H1 (cell line): ENCODE measurements at places on chromosomes 5 and 9. TPM values are rescaled to one million over a fixed set of nuclear protein-coding genes. Genes with fewer than 3 reads are reported as not detected.

DNA sequence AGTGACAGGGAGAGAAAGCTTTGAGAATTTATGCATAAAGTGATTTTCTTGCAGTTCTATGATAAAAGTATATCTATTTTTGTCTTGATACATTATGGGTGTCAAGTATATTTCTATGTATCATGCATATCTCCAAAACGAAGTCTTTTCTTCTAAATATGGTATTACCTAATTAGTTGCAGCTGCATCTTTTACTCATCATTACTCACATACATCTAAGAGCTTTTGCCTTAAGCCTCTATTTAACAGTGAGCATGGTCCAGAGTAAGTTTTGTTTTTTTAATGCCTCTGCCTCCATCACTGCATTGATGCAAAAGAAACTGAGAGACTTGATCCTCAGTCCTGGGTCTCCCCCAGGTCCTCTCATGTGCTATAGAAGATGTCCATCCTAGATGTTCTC, 40.0 kb upstream of the SMC5 start:
- no peak overlapping the region for H3K4me3 ChIP-seq
- H3K36me3 ChIP-seq: no peaks in the 10 kb centered on the region
- no peak for DNase-seq
- no peaks in the 10 kb centered on the region; the same call in 1 of the 2 replicates for H3K4me1 ChIP-seq
- H3K27me3 ChIP-seq: no peaks in the 10 kb centered on the region

- H3K4me1 ChIP-seq: peaks cover 2% of the 10 kb centered on the region; the same call in 1 of the 2 replicates
- no peak overlapping the region for H3K4me3 ChIP-seq
- no peaks in the 10 kb centered on the region for H3K36me3 ChIP-seq
- no peak for DNase-seq
- H3K27me3 ChIP-seq: no peaks in the 10 kb centered on the region
- no peak overlapping the region for H3K27ac ChIP-seq
These were observed 131.1 kb upstream of the ICE1 start for GRCh38 chr5:5291357-5291756.

GRCh38 chr5:169554251-169554650, 29.3 kb upstream of the SPDL1 start:
- no peak overlapping the region for H3K27ac ChIP-seq
- no peak overlapping the region for H3K4me3 ChIP-seq
- no peaks in the 10 kb centered on the region for H3K36me3 ChIP-seq
- H3K27me3 ChIP-seq: no peaks in the 10 kb centered on the region
- DNase-seq: no peak
- H3K4me1 ChIP-seq: no peaks in the 10 kb centered on the region

DNA sequence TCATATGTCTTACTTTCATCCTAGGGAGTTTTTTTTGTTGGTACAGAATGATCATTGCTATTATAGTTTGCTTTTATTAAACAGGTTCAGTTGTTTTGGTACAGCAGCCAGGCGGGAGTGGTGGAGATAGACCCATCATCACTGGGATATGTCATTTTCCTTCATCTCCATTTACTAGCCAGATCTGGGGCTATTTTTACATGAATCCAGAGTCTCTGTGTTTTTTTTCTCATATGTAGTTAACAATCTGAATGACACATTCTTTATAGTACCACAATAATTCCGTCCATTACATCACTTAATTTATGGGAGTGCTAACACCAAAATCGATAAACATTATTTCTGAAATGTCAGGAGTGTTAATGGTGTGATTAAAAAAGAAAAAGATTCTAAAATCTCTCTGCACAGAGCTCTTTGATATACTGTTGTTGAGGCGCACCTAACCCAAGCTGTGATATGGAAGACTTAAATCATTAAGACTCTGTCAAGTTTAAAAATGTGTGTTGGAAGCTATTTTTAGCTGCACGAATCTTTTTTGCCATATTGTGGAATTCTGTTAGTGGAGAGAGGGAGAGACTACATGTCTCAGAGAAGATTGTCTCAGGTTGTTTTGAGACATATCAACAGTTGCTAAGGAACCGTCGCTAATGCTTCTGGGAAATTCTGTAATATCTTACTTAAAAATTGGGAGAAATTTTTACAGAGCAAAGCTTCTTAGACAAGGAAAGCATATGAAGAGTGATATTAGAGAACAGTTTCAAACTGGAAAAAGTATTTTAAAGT, 59.6 kb downstream of the RPS23 start:
- H3K27me3 ChIP-seq: no peaks in the 10 kb centered on the region
- H3K4me1 ChIP-seq: no peaks in the 10 kb centered on the region
- no peak for DNase-seq
- H3K4me3 ChIP-seq: no peak overlapping the region
- H3K36me3 ChIP-seq: no peaks in the 10 kb centered on the region

DNA sequence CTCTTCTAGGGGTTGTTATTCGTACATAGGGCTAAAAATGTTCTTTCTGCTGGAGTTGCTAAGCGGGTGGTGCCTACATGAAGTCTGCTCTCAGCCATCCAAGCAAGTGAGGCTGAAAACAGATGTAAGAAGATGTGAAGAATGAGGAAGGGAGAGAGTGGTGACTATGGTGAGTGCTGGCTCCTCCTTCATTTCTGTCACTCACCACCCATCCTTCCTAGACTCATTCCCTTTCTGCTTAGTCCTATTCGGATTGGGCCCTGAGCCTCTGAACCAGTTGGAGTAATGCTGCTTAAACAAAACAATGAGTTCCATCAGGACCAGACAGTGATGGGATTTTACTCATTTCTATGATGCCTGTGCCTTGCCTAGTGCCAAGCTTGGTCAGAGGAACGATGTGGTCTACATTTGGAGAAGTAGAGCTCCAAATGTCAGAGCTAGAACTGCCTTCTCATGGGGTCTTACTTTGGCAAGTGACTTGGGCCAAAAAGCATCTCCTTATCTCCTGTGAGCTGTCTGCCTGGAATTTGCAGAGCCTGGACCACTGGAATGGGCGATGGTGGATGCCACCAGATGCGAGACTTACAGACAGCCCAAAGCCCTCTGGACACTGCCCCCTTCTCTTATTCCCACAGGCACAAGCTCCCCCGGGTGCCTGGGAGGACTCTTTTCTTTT, 192.9 kb downstream of the FBXL7 start:
- no peak overlapping the region for H3K4me3 ChIP-seq
- peaks cover 11% of the 10 kb centered on the region for H3K4me1 ChIP-seq
- H3K27me3 ChIP-seq: no peaks in the 10 kb centered on the region
- no peak for DNase-seq
- no peaks in the 10 kb centered on the region for H3K36me3 ChIP-seq

DNA sequence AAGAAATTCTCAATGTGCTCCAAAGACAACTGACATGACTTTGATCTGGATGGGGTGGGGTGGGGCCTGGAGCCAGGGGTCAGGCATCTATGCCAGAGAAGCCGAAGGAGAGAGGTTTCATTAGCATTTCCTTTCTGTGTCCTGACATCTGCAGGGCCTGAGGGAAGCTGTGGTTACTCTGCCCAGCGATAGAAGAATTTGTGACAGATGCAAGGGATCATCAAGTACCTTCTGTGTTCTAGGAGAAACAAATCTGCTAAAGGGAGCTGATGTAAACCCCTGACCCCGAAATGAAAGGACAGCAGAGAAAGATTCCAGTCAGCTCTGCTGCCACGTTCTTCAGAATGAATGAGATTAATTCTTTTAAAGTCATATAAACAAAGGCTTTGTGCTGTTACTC, 335.7 kb downstream of the PRELID2 start:
- no peak for DNase-seq
- H3K27ac ChIP-seq: no peak overlapping the region
- no peaks in the 10 kb centered on the region for H3K36me3 ChIP-seq
- H3K4me3 ChIP-seq: no peak overlapping the region
- no peaks in the 10 kb centered on the region for H3K27me3 ChIP-seq

- H3K36me3 ChIP-seq: no peaks in the 10 kb centered on the region
- H3K4me3 ChIP-seq: no peak overlapping the region
- no peak overlapping the region for H3K27ac ChIP-seq
- H3K27me3 ChIP-seq: no peaks in the 10 kb centered on the region
- H3K4me1 ChIP-seq: no peaks in the 10 kb centered on the region
These were observed 85.8 kb downstream of the FBXO38 start for GRCh38 chr5:148469501-148469935.

DNA sequence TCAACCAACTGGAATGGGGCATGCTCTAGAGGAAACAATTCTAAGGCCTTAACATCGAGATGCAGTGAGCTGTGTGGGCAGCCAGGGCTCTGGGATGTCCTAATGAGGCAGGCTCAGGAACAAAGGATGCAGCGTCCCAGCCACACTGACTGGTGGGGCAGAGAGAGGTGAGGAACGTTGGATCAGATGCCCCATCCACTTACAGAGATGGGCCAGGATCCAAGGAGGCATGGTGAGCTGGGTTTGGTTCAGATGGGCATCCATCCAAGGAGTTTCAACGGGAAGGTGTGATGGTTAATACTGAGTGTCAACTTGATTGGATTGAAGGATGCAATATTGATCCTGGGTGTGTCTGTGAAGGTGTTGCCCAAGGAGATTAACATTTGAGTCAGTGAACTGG, 15.5 kb upstream of the MARCHF6 start:
- no peak overlapping the region for H3K4me3 ChIP-seq
- DNase-seq: no peak
- peaks cover 10% of the 10 kb centered on the region for H3K27me3 ChIP-seq
- H3K36me3 ChIP-seq: no peaks in the 10 kb centered on the region

GRCh38 chr5:16616536-16617273, at the start of gene RETREG1:
RETREG1 (minus strand) TSS chr5:16616997; CDS start chr5:16616971, 26 bp downstream.
- H3K4me1 ChIP-seq: peaks cover 15% of the 10 kb centered on the region
- no peak within 1 kb of the TSS for H3K27ac ChIP-seq
- peaks cover 35% of the 10 kb centered on the region for H3K27me3 ChIP-seq
- no peaks in the 10 kb centered on the region for H3K36me3 ChIP-seq

DNA sequence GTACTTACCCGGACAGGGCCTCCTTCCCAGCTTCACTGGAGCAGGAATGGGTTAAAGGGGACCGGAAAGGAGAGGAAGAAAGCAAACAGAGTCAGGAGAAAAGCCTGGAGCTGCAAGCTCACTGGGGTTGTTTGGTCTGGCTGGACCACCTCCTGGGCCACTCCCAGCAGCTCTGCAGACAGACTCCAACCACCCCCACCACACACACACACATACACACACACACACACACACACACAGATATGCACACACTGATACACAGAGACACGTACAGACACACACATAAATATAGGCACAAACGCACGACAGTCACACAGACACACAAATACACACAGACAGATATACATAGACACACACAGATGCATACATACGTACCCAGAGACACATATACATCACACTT, 34.9 kb upstream of the SYNPO start:
- H3K4me3 ChIP-seq: no peak overlapping the region
- DNase-seq: no peak
- no peaks in the 10 kb centered on the region for H3K36me3 ChIP-seq
- no peaks in the 10 kb centered on the region for H3K27me3 ChIP-seq
- H3K4me1 ChIP-seq: 0 out of 2 replicates have a peak, but pooled peaks cover 2% of the 10 kb centered on the region
- no peak overlapping the region for H3K27ac ChIP-seq

DNA sequence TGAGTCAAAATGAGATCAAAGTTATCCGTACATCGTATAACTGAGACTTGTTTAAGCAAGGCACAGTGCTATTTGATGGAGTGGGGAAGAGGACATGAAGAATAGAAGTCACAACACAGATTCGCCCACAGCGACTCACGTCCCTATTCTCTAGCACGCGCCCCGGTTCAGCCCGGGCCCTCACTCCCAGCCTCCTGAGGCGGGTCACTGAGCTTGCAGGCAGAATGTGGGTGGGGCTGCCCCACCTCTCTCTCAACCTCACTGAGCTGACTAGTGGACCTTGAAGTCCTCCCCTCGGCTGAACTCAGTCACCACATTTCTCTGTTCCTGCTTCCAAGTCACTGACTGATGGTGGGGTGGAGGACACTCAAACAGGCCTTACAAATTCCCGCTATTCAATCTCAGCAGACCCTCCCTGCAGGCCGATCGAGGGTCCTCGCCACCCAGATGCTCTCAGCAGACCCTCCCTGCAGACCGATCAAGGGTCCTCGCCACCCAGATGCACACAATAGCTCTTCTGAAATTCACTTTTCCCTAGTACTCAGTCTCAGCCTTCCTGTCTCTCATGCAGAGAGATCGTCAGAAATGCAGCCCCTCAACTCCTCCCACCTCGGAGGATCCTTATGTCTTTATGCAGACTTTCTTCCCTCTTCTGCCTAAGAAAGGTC, 12.9 kb downstream of the GLDC start:
- H3K27me3 ChIP-seq: no peaks in the 10 kb centered on the region
- H3K4me3 ChIP-seq: no peak overlapping the region
- peaks cover 3% of the 10 kb centered on the region; the same call in 1 of the 2 replicates for H3K4me1 ChIP-seq

DNA sequence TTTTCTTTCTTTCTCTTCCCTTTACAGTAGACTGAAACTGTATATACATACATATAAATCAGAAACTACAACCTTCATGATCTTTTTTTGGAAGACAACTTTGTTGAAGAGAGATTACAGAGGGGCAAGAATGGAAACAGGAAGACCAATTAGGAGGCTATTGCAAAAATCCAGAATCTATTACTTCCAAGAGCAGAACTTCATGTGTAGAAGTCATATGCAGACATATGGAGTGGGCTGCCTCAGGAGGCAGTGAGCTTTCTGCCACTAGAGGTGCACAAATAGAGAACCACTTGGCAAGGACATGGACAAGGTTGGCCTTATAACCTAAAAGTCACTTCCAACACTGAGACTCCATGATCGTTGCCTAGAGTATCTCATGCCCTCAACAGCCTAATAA, 157.8 kb upstream of the NR4A3 start:
- H3K4me3 ChIP-seq: no peak overlapping the region
- H3K4me1 ChIP-seq: no peaks in the 10 kb centered on the region
- H3K27me3 ChIP-seq: no peaks in the 10 kb centered on the region
- no peak overlapping the region for H3K27ac ChIP-seq

DNA sequence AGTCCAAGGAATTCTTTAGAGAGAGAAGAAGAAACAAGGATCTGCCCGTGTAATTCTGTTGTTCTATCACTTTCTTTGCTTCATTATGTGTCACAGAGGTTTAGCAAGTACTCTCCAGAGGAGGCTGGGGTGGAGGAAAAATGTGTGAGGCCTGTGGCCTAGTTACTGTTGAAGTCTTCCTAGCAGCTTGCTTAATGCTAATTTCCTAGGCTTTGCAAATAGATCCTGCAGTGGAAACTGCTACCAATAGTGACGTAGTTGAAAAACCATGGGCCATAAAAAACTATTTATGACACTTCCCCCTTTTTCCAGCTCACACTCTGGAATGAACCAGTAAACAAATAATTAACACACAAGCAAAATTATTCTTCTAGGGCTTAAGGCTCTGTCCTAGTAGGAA, 27.0 kb upstream of the C9orf72 start:
- H3K36me3 ChIP-seq: no peaks in the 10 kb centered on the region
- H3K27ac ChIP-seq: no peak overlapping the region
- H3K4me3 ChIP-seq: no peak overlapping the region
- no peaks in the 10 kb centered on the region for H3K4me1 ChIP-seq
- H3K27me3 ChIP-seq: no peaks in the 10 kb centered on the region
- no peak for DNase-seq

Gene OBP2B
- not detected in 2 replicates for total RNA-seq

Gene TJP2
- total RNA-seq: 135 and 137 TPM in 2 replicates

Gene IFNK
- total RNA-seq: not detected in 2 replicates

Gene TXNDC8
- total RNA-seq: not detected in 2 replicates

Gene DRD1
- 0.08 and 0.19 TPM in 2 replicates for total RNA-seq

Gene ROPN1L
- 0.38 and 0.73 TPM in 2 replicates for total RNA-seq

Gene TICAM2
- 0.67 TPM in 1 of 2 replicates, not detected in the other for total RNA-seq

Gene GPR151
- not detected in 2 replicates for total RNA-seq
